ENCODE measurements at places on chromosomes 6 and 20.

DNA sequence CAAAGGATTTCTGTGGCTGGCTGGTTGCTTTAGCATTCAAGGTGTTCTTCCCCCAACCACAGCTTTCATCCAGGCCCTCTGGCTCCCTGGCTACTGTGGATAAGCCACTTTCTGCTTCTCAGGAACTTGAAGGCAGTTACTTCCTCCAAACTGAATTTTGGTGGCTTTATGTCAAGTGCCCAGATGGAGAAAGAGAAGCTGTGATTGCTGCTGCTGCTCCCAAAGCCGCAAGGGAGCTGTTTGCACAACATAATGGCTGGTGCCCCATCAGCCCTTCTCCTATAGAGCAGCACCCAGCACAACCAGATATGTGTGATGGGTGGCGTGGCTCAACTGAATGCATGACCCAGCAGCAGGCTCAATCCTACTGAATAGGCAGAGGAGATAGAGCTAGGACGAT lies 465.2 kb downstream of the MAFB start:
- DNase-seq: no peak

GRCh38 chr6:136822046-136822375 lies 381 bp upstream of the PEX7 start:
- DNase-seq: no peak

DNA sequence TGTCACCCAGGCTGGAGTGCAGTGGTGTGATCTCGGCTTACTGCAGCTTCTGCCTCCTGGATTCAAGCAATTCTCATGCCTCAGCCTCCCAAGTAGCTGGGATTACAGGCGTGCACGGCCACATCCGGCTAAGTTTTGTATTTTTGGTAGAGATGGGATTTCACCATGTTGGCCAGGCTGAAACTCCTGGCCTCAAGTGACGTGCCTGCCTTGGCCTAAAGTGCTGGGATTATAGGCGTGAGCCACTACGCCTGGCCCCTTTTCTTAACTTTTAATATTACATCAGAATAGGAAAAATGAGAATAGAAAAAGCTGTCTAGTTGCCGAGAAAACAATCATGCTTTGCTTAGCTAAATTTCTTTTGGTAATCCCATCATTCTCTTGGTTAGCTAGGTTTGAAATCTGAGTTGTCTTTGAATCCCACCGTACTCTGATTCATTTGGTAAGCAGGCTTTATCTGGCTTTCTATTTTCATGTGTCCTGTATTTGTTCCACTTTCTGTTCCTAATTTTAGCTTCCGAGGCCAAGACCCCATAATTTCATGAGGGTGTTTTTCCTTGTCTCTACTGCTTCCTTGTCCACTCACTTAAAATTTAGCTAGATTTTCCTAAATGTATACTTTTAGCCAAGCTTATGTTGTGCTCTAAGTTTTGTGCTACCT lies 83.5 kb downstream of the NCOA3 start:
- DNase-seq: no peak

GRCh38 chr6:92706976-92707375 lies 712.4 kb downstream of the EPHA7 start:
- peak; percentile 3 for DNase-seq

- DNase-seq: peak; percentile 57
These were observed at the start of gene DCBLD1 for GRCh38 chr6:117482240-117483003. Gene DCBLD1 (plus strand): TSS chr6:117482674. CDS start chr6:117482782, 108 bp downstream.

GRCh38 chr6:30508890-30509736 lies 19.8 kb downstream of the HLA-E start:
- peak; percentile 56 for DNase-seq

DNA sequence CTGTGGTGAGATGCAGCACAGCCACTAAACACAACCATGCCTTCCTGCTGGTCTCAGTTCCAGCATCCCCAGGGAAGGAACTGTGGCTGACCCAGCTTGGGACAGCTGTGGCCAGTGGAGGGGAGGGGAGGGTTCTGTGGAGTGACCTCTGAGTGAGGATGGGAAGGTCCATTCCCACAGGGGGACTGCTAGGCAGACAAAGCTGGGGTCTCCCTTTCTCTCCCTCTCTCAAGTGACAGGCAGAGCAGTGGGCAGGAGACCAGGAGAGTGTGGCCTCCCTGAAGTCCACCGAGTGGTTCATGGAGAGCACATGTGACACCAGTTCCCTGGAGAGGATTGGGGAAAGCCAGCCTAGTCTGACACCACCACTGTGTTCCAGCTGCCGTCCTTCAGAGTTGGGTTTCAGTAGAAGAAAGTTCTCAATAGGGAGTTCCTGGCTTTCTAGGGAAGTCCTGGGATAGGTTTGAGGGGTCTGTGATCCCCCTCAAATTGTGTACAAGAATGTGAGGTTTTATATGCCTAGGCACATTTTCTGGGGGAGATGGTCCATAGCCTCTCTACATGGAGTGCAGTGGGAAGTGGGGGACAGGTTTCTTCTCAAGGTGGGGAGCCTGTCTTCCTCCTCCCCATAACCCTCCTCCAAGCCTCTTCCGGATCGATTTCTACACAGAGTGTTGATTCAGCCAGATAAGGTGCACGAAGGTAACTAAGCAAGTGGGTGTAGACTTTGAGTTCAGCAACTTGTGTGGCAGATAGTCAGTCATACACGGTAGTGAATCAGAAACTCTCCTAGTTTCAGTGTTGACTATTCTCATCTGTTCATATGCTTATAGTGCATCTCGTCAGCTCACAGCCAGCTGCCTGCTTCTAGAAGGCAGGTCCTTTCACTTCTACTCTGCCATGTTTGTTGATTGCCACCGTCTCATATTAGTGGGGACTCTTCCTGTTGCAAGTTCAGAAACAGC lies 18.9 kb downstream of the MANBAL start:
- DNase-seq: no peak

- DNase-seq: no peak
These were observed 307.1 kb upstream of the RNF24 start for GRCh38 chr20:4322499-4322898.

DNA sequence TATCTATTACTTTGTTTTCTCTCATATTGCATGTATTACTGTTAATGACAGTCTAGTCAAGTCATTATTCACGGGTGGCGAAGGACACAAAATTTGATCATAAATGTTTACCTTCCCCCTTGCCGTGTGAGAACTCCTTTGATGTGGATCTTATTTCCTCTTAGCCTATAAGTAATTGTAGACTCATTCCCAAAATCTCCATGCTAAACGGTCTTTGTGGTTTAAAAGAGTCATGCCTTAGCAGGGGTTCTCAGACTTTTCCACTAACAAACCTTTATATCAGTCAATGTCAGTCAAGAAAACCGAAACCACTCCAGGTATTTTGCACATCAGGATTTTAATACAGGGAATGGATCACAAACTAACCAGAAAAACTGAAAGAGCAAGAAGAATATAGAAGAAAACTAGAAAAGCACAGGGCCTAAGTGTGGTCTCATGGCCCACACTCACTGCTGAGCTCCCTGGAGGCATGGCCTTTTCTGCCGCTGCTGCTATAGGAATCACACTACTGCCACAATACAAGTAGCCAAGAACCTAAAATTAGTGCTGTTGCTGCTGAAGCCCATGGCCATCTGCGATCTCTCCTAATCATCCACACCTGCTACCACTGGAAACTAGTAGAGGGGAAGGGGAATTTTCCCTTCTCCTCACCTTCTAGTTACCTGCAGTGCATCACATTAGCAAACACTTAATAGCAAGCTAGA lies 186.0 kb upstream of the POU3F2 start:
- no peak for DNase-seq

DNA sequence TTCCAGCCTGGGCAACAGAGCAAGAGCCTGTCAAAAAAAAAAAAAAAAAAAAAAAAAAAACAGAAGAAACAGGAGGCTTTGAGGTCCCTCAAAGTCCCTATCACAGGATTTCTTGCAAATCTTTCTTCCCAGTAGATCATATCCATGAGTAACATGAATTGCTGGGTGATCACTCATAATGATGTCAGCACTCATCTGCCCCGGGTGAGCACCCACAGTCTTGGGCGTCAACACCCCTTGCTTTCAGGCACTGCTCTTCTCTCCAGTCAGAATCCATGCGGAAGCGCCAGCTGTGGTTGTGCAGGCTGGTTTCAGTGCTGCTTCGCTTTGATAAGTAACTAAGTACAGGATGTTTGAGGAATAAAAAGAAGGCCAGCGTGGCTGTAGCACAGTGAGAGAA lies 40.2 kb upstream of the INSM1 start:
- DNase-seq: peak; percentile 79

DNA sequence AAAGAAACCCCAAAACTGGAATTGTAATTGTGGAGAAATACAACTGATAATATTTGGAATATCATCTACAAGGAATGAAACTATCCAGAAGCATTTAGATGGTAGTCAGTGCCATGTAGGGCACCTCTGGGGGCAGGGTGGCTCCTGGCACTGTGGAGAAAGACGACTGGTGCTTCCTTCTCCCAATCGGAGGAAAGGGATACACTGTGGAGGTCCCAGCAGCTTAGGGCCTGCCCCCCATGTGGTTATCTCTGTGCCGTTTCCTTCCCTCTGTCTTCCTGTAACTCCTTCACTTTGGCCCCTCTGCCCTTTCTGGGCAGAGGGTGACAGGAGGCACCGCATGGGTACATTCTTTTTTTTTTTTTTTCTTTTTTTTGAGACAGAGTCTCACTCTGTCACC lies 178.4 kb downstream of the MTHFD1L start:
- no peak for DNase-seq

Measured in A172 (cell line).